ENCODE measurements at places on chromosomes 16 and 17.

DNA sequence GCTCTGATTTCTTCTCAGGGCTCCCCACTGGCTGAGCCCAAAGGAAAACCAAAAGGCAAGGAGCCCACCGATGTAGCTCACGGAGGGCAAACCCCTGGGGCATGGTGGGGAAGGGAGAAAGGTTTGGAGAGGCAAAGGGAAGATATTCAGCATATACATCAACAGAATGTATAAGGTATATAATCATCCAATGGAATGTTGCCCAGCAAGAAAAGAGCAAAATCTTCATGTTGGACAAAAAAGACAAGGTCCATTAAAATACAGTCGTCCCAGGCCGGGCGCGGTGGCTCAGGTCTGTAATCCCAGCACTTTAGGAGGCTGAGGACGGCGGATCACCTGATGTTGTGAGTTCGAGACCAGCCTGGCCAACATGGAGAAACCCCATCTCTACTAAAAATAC, 1.6 kb downstream of the CPPED1 start:
- DNase-seq = no peak

- DNase-seq = no peak
Measured at GRCh38 chr17:704111-704864, 10.4 kb downstream of the VPS53 start.

GRCh38 chr16:830107-830870, 29.8 kb upstream of the GNG13 start:
- no peak for DNase-seq

DNA sequence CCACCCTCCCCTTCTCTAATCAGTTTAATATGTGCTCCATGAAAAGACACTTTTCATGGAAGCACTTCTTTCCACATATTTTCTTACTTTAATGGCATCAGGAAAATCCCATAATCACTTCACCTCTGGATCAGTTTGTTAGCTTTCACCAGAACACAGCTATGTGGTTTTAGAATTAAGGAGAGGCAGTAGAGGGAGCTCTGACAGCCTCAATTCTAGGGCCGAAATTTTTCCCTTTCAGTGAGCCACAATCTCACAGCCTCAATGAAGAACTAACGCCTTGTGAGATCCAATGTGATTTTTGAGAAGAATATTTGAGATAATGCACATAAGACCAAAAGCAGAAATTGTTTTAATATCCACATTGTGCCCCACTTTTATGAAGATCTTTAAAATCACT, 1494.0 kb upstream of the CDH8 start:
- no peak for DNase-seq

GRCh38 chr17:75036643-75037268, 10.0 kb downstream of the ATP5PD start:
- peak; percentile 75 for DNase-seq

DNA sequence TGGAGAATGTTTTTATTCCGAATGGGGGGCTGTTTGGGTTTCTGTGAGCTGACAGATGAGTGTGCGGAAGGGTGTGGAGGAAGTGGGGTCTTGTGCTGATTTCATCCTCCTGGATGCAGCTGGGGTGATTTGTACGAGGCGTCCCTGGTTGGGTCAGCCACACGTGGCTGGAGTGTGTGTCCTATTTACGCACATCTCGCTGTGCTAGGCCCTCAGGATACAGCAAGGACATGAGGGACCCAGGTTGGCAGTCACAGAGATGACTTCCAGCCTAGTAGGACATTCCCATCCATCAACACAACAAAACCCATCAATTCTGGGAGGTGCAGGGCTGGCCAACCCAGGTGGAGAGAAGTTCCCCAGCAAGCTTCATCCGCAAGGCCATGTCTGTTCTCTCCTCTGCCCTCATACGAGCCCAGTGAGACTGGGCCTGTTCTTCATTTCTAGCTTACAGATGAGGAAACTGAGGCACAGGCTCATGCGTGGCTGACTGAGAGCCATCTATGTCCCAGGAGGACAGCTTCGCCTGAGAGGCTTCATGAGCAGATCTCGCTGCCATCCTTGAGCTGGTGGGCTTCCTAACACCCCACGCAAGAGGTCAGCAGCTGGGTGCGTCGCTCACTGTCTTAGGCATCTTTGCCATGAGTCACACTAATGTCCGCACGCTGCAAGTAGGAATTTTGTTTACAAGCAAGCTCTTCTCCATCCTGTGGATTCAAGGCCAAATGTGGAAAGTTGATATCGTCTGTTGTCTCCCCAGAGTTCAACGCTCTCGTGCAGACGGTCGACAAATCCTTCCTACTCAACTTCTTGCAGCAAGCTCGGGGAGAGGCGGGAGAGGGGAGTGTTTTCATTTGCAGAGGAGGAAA, 24.4 kb downstream of the IRF8 start:
- DNase-seq = peak; percentile 27

DNA sequence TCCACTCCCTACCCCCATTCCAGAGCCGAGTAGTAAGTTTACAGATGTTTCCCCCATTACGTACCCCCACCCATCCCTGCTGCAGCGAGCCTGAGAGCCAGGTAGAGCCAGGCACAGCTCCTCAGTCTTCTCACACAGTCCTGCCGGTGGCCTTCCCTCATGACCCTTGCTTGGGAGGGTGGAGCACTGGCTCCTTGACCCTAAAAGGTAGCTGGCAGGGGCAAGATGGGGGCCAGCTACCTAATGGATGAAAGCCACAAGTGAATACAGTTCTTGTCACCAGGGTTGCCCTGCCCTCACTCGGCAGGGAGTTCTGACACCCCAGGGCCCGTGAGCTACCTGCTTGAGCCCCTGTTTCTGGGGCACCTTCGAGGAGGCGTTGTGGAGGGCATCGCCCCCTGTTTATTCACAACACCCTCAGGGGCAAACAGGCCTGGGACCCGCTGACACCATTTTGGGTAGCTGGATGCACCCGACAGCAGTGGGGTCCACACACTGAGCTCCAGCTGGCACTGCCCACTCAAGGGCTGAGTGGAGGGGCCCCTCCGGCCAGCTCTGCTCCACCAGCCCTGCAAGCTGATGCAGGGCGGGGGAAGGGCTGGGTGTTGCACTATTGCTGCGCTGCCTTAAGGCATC, 22.2 kb downstream of the ADAM11 start:
- no peak for DNase-seq

DNA sequence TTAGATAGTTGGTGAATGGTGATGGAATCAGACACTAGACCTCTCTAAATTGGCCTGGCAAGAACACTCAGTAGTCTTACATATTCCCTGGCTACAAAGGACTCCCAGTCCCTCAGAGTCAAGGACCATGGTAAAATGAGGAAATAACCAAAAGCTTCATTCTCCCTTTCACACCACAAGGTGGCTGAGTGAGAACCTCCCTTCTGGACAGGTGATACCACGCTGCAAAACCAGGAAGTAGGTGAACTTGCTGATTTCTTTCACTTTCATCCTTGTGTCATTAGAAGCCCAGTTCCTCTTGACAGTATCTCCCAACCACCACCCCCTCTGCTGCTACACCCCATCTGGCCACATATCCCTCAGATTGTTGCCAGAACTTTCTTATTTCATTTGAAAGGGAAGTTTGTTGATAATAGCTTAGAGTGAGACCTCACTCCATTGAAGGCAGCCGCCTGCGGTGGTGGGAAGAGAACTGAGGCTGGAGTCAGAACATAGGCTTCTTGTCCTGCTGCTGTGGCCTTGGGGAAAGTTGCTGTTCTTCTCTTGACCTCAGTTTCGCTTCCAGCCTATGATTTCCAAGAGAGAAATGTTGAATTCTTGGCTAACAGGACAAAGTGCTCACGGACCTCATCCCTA, 290.6 kb upstream of the CCL2 start:
- DNase-seq = peak; percentile 53
